ENCODE measurements at places on chromosomes 7 and 10. TPM values are rescaled to one million over a fixed set of nuclear protein-coding genes. Genes with fewer than 3 reads are reported as not detected.

VIPR2 gene
- polyA plus RNA-seq = 1.4 TPM

ADRA2A gene
- polyA plus RNA-seq = 5.4 TPM

OIT3 gene
- 9.9 TPM for polyA plus RNA-seq

SPDYE3 gene
- polyA plus RNA-seq = 3.5 TPM

SLC18A3 gene
- 3.5 TPM for polyA plus RNA-seq

MACROH2A2 gene
- 52.0 TPM for polyA plus RNA-seq

MRLN gene
- 0.33 TPM for polyA plus RNA-seq

STOX1 gene
- polyA plus RNA-seq = 5.8 TPM

GRID2IP gene
- polyA plus RNA-seq = 0.88 TPM

GNAI1 gene
- 25.4 TPM for polyA plus RNA-seq

STK31 gene
- polyA plus RNA-seq = 0.52 TPM

TMEM26 gene
- polyA plus RNA-seq = 5.0 TPM

CFAP69 gene
- polyA plus RNA-seq = 8.1 TPM

POMZP3 gene
- polyA plus RNA-seq = 18.5 TPM

IMPDH1 gene
- polyA plus RNA-seq = 15.4 TPM

SPAM1 gene
- 1.0 TPM for polyA plus RNA-seq

HPSE2 gene
- polyA plus RNA-seq = 6.9 TPM

ITGA8 gene
- 9.5 TPM for polyA plus RNA-seq

IL6 gene
- polyA plus RNA-seq = 2.1 TPM

IFIT3 gene
- polyA plus RNA-seq = 24.0 TPM

FFAR4 gene
- 0.51 TPM for polyA plus RNA-seq

PRKAR2B gene
- 16.3 TPM for polyA plus RNA-seq

ARID5B gene
- 19.9 TPM for polyA plus RNA-seq

CAMK2B gene
- polyA plus RNA-seq = 4.4 TPM

HABP2 gene
- polyA plus RNA-seq = 27.7 TPM

ADK gene
- 30.1 TPM for polyA plus RNA-seq

CCL24 gene
- polyA plus RNA-seq = 32.1 TPM

SPDYE8 gene
- polyA plus RNA-seq = 0.27 TPM

ZP3 gene
- 2.9 TPM for polyA plus RNA-seq

ARF5 gene
- 225 TPM for polyA plus RNA-seq

ADRB1 gene
- 0.64 TPM for polyA plus RNA-seq

CAMK1D gene
- polyA plus RNA-seq = 8.4 TPM

ARHGAP19 gene
- 17.2 TPM for polyA plus RNA-seq

MLXIPL gene
- polyA plus RNA-seq = 195 TPM

PPP1R3A gene
- polyA plus RNA-seq = 0.03 TPM

TMEM213 gene
- polyA plus RNA-seq = 0.01 TPM

FKBP9 gene
- polyA plus RNA-seq = 67.8 TPM

SLC16A9 gene
- polyA plus RNA-seq = 2.6 TPM

STEAP1B gene
- 1.5 TPM for polyA plus RNA-seq

THAP5 gene
- 26.5 TPM for polyA plus RNA-seq

PODXL gene
- 26.9 TPM for polyA plus RNA-seq

SFTPA1 gene
- not detected for polyA plus RNA-seq

VKORC1L1 gene
- 29.3 TPM for polyA plus RNA-seq

SNCG gene
- polyA plus RNA-seq = 16.6 TPM

PSD gene
- 62.0 TPM for polyA plus RNA-seq

PAX2 gene
- polyA plus RNA-seq = 0.06 TPM

PHYHIPL gene
- 19.1 TPM for polyA plus RNA-seq

GIMAP6 gene
- 10.7 TPM for polyA plus RNA-seq

RELN gene
- polyA plus RNA-seq = 5.0 TPM

PDE1C gene
- 2.6 TPM for polyA plus RNA-seq

SPDYE9 gene
- polyA plus RNA-seq = 0.37 TPM

THNSL1 gene
- polyA plus RNA-seq = 7.8 TPM

NANOS1 gene
- polyA plus RNA-seq = 1.9 TPM

PNLIPRP1 gene
- polyA plus RNA-seq = 0.63 TPM

ASZ1 gene
- polyA plus RNA-seq = not detected

LIPF gene
- polyA plus RNA-seq = not detected

IL2RA gene
- polyA plus RNA-seq = 0.52 TPM

CD36 gene
- 84.9 TPM for polyA plus RNA-seq

Measured in large intestine (tissue), 12 donors.